ENCODE measurements at places on chromosomes 3 and 15. TPM values are rescaled to one million over a fixed set of nuclear protein-coding genes. Genes with fewer than 3 reads are reported as not detected.

CCR3 gene
- total RNA-seq, result not detected

CDCP1 gene
- total RNA-seq, result 15.3 TPM

SAXO2 gene
- 2.4 TPM for total RNA-seq

SERINC4 gene
- 0.12 TPM for total RNA-seq

RYK gene
- 33.6 TPM for total RNA-seq

ADCY5 gene
- total RNA-seq, result 0.63 TPM

CHAC1 gene
- total RNA-seq, result 6.9 TPM

GAP43 gene
- not detected for total RNA-seq

SNX22 gene
- total RNA-seq, result 1.5 TPM

KLHDC8B gene
- total RNA-seq, result 5.0 TPM

PLAAT1 gene
- total RNA-seq, result not detected

HCN4 gene
- total RNA-seq, result 0.21 TPM

GOLGA6B gene
- total RNA-seq, result 0.09 TPM

PLSCR5 gene
- total RNA-seq, result not detected

ADAMTS17 gene
- total RNA-seq, result 0.20 TPM

CPEB1 gene
- total RNA-seq, result 3.4 TPM

WWTR1 gene
- 135 TPM for total RNA-seq

CCR9 gene
- not detected for total RNA-seq

TM6SF1 gene
- 0.17 TPM for total RNA-seq

UBAP1L gene
- total RNA-seq, result 0.91 TPM

SLC24A5 gene
- not detected for total RNA-seq

MASP1 gene
- 0.06 TPM for total RNA-seq

RBM15B gene
- 21.1 TPM for total RNA-seq

CIP2A gene
- 19.4 TPM for total RNA-seq

KLHL40 gene
- total RNA-seq, result not detected

GRM2 gene
- total RNA-seq, result 0.11 TPM

GPR62 gene
- not detected for total RNA-seq

SV2B gene
- 0.03 TPM for total RNA-seq

GOLGA8Q gene
- total RNA-seq, result 0.08 TPM

VGLL3 gene
- 8.5 TPM for total RNA-seq

ASB14 gene
- total RNA-seq, result not detected

UQCC5 gene
- total RNA-seq, result 85.4 TPM

NEIL1 gene
- 0.80 TPM for total RNA-seq

MST1R gene
- total RNA-seq, result 8.6 TPM
